ENCODE measurements at places on chromosomes 6 and 20.

DNA sequence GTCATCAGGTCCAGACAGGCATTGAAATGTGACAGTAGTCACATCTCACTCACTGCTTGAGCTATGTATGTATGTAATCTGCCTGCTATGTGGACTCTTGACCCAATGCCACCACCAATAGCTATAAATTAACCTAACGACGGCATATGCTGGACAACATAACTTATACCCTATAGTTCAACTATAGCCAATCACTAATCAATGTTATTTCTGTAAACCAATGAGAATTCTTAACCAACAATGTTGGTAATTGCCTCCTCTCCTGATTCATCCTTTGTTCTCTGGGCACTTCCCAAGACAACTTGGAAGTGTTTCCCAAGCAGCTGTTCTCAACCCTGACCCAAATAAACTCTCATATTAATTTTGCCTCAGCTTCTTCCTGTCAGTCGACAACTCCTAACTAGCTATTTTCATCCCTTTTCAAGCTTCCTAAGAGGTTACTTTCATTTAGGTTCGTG is 24.1 kb upstream of the SERPINB1 start:
- DNase-seq: no peak

DNA sequence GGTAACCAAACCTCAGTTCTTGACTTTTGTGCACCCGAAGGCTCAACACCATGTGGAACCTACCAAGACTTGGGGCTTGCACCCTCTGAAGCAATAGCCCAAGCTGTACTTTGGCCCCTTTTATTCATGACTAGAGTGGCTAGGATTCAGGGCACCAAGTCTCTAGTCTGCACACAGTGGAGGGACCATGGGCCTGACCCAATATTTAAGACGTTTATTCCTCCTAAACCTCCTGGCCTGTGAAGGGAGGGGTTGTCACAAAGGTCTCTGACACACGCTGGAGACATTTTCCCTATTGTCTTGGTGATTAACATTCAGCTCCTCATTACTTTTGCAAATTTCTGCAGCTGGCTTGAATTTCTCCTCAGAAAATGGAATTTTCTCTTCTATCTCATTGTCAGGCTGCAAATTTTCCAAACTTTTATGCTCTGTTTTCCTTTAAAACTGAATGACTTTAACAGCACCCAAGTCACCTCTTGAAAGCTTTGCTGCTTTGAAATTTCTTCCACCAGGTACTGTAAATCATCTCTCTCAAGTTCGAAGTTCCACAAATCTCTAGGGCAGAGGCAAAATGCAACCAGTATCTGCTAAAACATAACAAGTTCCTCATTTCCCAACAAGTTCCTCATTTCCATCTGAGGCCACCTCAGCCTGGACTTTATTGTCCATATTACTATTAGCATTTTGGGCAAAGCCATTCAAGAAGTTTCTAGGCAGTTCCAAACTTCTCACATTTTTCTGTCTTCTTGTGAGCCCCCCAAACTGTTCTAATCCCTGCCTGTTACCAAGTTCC is 481.4 kb upstream of the BTBD3 start:
- no peak for DNase-seq

DNA sequence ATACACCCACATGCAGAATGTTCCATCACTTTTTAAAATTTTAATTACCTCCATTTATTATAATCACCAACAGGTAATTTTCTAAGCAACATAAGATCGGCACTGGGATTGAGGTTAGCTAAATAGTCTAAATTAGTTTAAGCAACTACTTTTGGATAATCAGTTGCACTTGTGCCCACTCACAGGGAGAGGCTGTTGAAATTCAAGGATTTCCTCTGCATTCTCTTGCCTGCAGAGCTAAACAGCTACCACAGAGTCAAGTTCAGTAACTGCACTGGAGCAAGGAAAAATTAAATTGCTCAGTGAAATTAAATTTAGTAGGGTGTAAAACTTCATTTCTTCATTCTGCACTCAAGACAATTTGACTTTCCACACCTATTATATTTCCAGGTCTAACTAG is 120.7 kb upstream of the CCDC28A start:
- DNase-seq: no peak

GRCh38 chr6:117960877-117961276 is 53.8 kb downstream of the SLC35F1 start:
- no peak for DNase-seq

DNA sequence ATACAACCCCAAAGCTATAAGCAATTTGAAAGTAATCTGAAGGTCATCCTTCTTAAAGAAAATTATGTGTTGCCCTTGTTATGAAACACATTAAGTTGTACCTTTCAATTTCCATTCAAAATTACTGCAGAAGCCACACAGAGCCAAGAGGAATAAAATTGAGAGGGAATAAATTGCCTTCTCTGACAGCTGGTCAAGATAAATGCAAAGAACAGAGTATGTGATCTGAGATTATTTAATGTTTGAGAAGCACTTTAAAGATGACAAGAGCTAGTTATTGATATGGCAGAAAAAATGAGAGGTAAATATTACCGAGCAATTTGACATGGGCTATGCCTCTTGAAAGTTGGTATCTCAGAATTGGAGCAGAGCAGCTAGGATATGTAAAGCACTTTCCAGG is 61.6 kb downstream of the TRDN start:
- DNase-seq: no peak

Measured in GM13977 (cell line).